B cell (primary cell): ENCODE measurements at places on chromosomes 4 and X.

DNA sequence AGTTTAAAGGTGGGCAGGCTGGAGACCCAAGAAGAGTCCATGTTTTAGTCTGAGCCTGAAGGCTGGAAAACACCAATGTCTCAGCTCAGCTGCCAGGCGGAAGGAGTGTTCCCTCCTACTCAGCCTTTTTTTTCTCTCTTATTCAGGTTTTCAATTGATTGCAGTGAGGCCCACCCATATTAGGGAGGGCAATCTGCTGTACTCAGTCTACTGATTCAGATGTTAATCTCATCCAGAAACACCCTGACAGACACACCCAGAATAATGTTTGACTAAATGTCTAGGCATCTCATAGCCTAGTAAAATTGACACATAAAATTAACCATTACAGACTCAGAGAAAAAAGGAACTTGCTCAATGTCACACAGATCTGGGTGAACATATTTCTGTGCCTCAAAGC, 347.1 kb downstream of the GBA3 start:
- DNase-seq = no peak

GRCh38 chrX:153854702-153855101, 24.4 kb upstream of the PDZD4 start:
- DNase-seq = no peak

DNA sequence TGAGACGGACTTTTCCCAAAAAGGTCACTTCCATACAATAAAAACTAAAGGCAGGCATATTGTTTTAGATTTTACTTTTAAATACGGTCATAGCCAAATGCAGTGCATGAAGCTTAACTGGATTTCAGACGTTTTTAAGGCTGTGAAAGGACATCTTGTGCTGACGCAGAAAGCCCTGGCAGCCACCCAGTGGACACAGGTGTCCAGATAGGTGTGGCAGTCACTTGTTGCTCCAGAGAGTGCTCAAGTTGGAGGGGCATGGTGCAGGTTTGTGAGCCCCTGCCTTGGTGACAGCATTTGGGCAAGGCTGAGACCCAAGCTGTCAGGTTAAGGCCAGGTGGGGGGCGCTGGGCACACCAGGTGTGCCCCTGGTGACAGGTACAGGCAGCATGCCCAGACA, 135.8 kb upstream of the TBL1X start:
- no peak for DNase-seq

DNA sequence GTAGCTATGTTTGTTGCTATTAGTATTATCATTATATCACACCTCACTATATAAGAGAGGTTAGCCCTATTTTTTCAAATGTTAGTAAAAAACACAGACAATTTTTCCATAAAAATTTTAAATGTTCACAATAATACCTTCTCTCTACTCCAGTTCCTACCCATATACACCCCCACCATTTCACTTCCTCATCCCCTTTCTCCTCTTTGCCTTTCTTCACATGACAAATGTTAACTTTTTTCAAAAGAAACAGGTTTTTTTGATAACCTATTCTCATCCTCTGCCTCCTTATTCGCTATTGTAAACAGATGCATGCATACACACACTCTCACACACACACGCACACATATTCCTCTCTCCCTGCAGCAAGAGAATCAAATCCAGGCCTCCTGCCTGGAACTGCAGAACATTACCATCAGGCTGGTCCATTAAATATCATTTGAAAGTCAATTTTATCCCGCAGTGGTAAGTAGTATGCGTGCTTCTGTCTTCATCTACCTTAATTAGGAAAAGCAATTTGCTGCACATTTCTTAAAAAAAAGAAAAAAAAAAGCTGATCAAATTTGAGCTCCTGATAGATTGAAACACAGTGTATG, 55.5 kb downstream of the MID1IP1 start:
- no peak for DNase-seq

- no peak for DNase-seq
Observed at GRCh38 chrX:49269767-49270248, at the start of gene PPP1R3F. PPP1R3F (plus strand) TSS chrX:49269793; CDS start chrX:49269870, 77 bp downstream.

GRCh38 chr4:99861120-99861905, 32.9 kb downstream of the LAMTOR3 start:
- DNase-seq = no peak

GRCh38 chr4:103364083-103364482, 165.9 kb upstream of the CENPE start:
- no peak for DNase-seq

GRCh38 chr4:76292730-76293129, 13.8 kb upstream of the STBD1 start:
- DNase-seq = no peak

GRCh38 chr4:154036856-154037255, 248.0 kb upstream of the SFRP2 start:
- no peak for DNase-seq

GRCh38 chr4:68597482-68597881, 21.4 kb upstream of the UGT2B17 start:
- no peak for DNase-seq

GRCh38 chrX:96721354-96721753, 36.7 kb downstream of the DIAPH2 start:
- DNase-seq = peak; percentile 2

DNA sequence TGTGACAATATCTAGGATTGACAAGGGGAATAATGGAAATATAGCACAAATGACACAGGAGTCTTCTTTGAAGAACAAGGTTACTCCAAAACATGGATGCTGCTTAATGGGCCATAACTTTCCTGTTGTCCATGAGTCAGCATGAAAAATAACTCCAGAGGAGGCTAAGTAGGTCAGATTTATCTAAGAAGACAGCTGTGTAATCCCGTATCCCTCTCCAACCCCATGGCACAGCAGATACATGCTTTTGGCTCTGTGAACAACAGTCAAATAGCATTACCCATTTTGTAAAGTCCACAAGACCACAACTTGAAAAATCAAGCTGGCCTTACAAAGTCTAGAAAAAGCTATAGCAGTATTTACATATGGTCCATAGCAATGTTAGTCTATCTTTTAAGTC, 2.1 kb upstream of the TMEM131L start:
- DNase-seq = no peak

- DNase-seq = no peak
Observed at GRCh38 chrX:110383414-110383813, 24.8 kb downstream of the RTL9 start.

DNA sequence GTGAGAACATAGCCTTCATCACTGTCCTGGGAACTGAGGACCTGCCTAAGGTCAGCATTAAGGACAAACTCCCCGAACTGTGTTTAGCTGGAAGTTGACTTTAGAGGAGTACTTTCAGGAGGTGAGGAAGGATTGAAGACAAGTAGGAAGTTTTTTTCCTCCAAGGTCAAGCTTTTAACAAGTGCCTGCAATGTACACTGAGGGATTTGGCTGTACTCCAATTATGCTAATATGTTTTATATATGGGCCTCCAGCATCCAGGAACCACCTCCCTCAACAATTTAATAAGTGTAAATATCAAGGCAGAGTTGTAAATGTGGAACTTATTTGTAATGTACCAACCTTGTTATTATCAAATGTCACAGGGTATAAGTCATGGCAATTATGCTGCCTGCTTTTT, 726.2 kb downstream of the RPA4 start:
- no peak for DNase-seq

DNA sequence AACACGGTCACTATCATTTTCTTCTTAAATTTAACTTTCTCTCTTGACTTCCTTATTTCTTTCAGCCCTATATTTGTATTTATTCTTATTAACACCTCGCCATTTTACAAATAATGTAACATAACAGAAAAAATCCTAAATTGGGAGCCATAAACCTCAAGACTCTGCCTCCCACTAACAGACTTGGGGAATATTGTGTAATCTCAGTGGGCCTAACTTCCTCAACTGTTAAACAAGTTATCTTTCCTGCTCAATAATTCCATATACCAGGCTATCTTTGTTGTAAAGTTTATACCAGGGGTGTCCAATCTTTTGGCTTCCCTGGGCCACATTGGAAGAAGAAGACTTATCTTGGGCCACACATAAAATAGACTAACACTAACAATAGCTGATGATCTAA, 26.2 kb downstream of the PRSS12 start:
- DNase-seq = no peak

GRCh38 chr4:165175879-165176278, 31.5 kb upstream of the KLHL2 start:
- DNase-seq = no peak

GRCh38 chrX:15497865-15498264, 2.7 kb upstream of the BMX start:
- peak; percentile 47 for DNase-seq

GRCh38 chr4:161525121-161525520, 638.7 kb downstream of the FSTL5 start:
- no peak for DNase-seq

- DNase-seq = no peak
Observed at GRCh38 chr4:48078862-48079655, 55.0 kb downstream of the TXK start.

DNA sequence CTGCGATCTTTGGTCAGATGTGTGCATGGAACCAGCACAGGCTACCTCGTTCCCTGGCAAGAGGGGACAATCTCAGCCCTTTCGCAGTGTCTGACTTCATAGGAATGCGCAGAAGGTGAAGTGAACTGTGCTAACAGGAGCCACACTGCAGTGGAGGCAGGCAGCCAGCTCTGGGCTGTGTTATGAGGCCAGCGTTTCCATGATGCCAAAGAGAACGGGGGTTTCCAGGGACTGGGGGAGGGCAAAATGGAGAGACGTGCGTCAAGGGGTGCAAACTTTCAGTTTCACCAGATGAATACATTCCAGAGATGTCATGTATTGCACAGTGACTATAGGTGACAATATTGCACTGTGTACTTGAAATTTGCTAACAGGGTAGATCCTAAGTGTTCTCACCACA, 30.4 kb downstream of the CLDN34 start:
- peak; percentile 31 for DNase-seq

DNA sequence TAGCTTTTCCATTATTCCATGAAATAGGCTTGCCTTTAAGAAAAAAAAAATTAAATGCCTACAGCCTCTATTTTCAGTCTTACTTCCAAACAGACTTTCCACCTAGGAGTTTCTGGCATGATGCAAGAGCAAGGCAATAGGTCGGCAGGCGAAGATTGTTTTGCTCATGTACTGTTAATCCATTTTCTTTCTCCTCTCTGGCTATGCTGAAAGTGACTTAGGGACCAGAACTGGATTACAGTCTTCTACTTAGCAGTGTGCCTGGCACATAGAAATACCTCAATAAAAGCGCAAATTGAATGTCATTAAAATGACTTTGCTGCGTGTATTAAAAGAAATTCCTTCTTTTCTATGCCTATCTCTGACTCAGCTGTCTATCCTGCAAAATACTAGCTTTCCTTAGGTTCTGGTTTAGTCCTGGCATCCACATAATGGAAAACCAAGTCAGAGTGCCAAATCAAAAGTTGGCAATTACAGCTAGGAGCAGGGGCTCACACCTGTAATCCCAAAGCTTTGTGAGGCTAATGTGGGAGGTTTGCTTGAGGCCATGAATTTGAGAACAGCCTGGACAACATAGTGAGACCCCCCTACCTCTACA, 51.9 kb downstream of the CC2D2A start:
- DNase-seq = no peak

GRCh38 chr4:138522366-138522765, 280.2 kb upstream of the SLC7A11 start:
- no peak for DNase-seq

DNA sequence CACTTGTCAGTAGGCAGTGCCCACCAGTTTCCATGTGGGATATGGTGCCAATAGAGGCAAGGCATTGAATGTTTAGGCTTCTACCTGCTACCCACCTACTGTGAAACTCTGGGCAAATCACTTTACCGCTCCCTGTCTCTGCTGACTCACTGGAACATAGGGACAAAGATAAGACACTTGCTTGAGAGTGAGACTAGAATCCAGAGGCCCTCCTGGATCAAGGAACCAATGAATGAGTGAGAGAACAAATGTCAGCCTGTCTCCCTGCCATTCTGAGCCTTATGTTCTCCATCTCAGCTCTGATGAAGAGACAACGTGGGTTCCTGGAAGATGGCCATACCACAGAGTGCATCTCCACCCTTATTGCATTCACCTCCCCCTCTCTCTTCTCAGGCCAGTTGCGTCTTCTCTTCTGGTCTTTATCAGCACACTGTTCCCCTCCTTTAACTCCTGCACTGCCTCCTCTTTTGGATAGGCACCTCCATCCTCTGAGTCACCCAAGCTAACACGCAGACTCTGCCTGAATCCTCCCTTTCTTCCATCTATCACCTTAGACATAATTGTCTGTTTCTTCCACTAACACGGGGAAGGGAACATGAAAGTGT, 15.4 kb upstream of the PRRG3 start:
- DNase-seq = no peak

GRCh38 chr4:7206385-7206784, 14.0 kb downstream of the SORCS2 start:
- DNase-seq = no peak

- no peak for DNase-seq
Observed at GRCh38 chr4:5137927-5138326, 86.6 kb downstream of the STK32B start.

DNA sequence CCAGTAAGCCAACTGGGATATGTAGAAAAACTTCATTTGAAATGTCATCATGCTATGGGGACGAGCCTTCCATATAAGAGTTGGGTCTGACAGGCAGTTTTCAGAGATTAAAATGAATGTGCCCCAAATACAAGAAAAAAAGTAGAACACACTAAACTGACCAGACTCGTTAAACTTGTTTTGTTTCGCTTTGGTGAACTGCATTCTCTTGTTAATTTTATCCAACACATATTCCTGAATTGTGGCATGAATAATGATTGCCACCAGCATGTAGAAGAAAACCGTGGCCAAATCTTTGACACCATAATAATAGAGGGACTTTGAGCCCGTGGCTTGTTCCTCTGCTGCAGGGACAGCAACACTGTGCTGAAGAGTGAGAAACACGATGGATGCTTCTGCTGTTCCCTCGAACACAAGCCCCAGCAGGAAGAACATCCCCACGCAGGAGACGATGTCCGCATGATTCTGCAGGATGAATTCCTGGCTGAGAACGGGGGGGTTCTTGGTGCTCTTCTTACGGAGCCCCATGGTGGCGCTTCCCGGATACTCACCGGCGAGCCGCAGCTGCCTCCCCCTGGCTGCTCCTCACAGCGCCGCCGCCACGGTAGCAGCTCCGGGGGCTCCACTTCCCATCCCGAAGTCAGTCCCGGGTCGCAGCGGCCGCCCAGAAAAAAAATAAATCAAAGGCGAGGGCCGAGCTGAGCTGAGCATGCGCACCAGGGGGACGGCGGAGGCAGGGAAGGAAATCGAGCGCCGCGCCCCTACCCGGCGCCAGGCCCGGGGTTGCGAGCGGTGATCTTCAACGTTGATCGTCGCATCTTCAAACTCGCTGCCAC, at the start of gene TRAM1L1:
Gene TRAM1L1, minus strand, starts transcription at position 711 of the 836 bp plus-strand sequence. Its CDS starts 183 bp downstream, at position 528.
- DNase-seq = no peak

GRCh38 chr4:7275067-7275466, 82.7 kb downstream of the SORCS2 start:
- DNase-seq = no peak

- no peak for DNase-seq
Observed at GRCh38 chr4:114209584-114209983, 230.1 kb upstream of the ARSJ start.

GRCh38 chrX:21639775-21640174, 18.4 kb downstream of the KLHL34 start:
- no peak for DNase-seq
